ENCODE measurements at places on chromosomes 4 and X.

GRCh38 chr4:109752525-109752924, 22.7 kb upstream of the PLA2G12A start:
- DNase-seq: no peak

GRCh38 chr4:7183161-7183560, 9.2 kb upstream of the SORCS2 start:
- no peak for DNase-seq

GRCh38 chr4:148574502-148574901, 132.3 kb upstream of the NR3C2 start:
- no peak for DNase-seq

- no peak for DNase-seq
Observed at GRCh38 chr4:86493460-86493859, 100.7 kb upstream of the PTPN13 start.

DNA sequence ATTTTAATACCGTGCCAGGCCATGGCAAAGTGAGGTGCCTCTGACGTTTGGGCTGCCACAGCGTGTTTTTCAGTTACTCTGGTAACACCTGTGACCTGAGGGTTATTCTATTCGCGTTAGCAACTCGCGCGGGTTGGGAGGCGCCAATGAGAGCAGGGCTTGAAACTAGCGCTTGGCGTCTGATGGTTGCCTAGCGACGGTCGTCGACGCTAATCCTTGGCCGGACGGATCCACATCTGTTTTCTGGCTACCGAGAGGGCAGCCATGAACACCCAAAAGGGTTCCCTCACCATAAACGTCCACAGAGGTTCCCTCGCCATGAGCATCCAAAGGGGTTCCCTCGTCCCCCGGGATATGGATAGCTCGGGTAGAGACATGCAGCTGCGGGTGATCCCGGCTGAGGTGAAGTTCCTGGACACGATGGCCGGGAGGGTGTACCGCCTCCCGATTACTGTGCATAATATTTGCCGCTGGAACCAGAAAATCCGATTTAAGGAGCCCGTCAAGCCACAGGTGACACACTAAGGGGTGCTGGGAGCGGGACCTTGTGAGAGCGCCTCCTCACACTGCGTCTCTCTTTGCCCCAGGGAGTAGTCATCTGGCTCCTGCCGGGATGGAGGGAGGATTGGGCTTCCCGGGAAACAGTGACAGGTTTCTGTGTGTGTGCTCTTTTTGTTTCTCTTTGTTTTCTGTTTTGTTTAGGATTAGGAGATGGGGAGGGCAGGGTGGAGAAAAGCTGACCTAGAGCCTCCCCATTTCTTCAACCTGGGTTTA, at the start of gene CFAP47:
CFAP47 (plus strand) TSS at position 199 of the 774 bp plus-strand sequence; CDS start at position 265, 66 bp downstream.
- peak; percentile 1 for DNase-seq

DNA sequence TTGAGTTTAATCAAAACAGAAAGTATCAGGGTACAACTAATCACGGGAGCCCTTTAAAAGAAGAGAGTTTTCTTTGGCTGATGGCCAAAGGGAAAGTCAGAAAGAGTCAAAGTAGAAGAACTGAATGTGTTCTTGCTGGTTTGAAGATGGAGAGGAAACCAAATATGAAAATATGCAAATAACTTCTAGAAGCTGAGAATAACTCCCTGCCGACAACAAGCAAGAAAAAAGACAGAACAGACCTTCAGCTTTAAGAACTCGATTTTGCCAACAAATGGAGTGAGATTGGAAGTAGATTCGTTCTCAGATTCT, 903.8 kb downstream of the STIM2 start:
- no peak for DNase-seq

- DNase-seq: no peak
Observed at GRCh38 chr4:10168151-10168550, 51.6 kb upstream of the WDR1 start.

- DNase-seq: no peak
Observed at GRCh38 chr4:184940500-184940899, 77.8 kb upstream of the HELT start.

GRCh38 chr4:118018381-118019145, 15.7 kb upstream of the NDST3 start:
- DNase-seq: no peak
